ENCODE measurements at places on chromosomes 1 and 21. TPM values are rescaled to one million over a fixed set of nuclear protein-coding genes. Genes with fewer than 3 reads are reported as not detected.

Gene BCAN
- not detected for total RNA-seq

Gene ADGRL4
- not detected for total RNA-seq

DNA sequence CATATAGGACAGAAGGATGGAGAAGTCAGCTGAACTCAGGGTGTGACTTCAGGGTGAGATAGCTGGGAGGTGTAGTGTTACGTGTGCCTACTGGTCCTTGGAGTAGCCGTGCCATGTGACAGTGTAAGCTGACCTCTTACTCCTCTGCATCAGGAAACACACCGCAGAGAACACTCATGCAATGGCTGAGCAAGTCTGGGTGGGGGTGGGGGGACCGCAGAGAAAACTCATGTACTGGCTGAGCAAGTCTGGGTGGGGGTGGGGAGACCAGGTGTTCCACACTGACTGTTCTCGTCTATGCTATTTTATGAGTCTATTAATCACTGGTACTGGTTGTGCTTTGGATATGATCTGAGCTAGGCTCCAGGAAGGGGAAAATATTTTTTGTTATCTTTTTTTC is 233.1 kb downstream of the PAPPA2 start:
- ATAC-seq: no peak

GRCh38 chr1:229254910-229255541 is 15.9 kb upstream of the RAB4A start:
- ATAC-seq: peak; percentile 60

DNA sequence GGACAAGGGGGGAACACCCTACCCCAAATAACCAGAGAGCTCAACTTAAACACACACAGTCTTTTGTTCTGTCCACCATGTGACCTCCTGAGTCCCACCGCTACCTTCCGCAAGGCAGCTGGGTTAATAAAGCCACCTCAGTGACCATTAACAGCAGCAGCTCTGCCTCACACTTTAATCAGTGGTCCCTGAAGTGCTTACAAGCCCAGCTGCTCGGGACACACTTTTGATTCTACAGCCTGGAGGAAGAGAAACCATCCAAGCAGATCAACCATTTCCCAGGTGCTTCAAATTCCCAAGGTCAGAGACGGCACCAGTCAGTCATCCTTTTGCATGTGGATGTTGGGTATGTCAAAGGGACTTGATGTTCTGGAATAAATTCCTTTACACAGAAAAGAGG is 70.1 kb downstream of the KCNJ15 start:
- ATAC-seq: no peak

- no peak for ATAC-seq
These were observed 260.7 kb upstream of the BRINP3 start for GRCh38 chr1:190738317-190738716.

DNA sequence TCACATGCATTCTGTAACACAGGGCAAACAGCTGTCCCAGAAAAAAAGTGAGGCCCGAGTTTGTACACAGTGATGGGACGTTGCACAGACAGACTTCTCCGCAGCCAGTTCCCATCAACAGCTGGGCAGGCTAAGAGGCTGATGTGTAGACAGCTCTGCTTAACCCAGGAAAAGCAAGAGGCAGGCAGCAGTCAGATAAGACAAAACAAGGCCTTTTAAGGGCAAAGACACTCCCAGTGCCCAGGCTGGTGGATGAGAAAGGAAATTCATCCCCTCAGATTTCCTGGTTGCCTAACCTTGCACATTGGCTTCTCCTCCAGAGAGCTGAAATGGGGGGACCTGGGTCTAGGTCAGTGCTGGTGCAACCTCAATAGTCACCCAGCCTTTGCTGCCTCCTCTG is 17.2 kb upstream of the PHLDA3 start:
- no peak for ATAC-seq

DNA sequence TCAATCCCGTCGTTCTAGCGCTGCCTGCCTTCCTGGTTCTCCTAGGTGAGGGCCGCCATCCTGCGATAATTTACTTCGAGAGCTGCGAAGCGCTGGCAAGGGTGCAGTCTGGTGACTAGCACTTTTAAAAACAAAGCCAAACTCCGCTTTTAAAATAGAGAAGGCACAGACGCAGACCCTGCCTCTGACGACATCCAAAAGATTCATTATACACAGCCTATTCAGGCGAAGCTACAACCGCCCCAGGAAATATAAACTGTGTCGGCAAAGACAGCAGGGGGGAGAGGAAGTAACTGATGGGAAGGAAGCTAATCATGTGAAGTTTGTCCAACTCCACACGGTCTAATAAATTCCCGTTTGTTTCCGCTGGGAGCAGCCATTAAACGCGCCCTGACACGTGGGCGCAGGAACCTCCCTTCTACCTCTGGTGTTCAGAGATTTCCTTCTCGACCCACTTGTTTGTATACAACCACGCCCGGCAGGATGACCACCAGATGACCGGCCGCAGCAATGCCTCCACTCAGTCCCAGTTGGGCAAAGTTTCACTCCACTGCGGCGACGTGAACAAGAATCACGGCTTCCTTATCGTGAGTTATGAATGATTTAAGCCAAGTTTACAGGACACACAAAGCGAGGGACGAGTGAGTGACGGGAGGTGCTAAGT is 1.3 kb downstream of the GNG12 start:
- no peak for ATAC-seq

Gene CD101
- total RNA-seq: 0.26 TPM

GRCh38 chr1:219171192-219171935 is 2.3 kb upstream of the LYPLAL1 start:
- no peak for ATAC-seq

DNA sequence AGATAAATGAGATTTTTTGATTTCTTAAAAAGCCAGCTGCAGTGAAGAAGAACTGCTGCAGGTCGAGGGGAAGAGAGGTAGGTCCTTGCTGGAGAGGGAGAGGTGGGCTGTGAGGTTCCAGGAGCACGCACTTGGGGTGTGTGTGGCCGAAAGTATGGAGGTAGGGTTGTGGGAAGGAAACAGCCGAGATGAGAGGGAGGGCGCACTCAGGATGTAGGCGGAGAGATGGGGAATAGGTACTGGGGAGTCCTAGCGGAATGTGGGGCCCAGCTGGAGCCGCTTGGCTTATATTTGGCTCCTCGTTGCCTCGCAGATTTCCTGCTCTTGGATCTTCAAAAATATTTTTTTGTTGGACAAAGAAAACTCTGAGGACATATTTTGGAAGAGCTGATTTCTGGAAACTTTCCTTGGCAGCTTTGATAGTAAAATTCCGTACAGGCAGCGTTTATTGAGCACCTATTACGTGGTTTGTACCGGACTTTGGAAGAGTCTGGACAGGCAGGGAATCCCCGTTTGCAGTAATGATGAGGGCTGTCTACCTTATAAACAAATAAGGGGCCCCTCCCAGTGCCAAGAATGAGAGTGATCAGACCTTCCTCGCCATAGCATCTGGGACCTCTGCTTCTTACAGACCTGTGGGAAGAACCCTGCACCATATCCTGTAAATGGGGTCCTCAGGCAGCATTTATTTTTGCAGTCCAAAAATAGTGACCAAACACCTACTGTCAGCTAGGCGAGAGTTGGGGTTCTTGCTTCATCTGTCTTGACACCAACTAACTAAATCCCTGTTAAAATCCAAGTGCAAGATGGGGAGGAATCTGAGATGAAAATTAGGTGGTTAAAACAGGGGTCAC is 1.5 kb downstream of the LRRC8D start:
- no peak for ATAC-seq

All from activated T-helper 17 cell treated with anti-CD3 and anti-CD28 coated beads, Interleukin-2, amount 50 U/mL, for 72 hours (primary cell).